Activated CD4-positive, alpha-beta T cell treated with anti-CD3 and anti-CD28 coated beads, Interleukin-2, amount 50 U/mL, for 48 hours (primary cell): ENCODE measurements at places on chromosomes 16 and 17.

DNA sequence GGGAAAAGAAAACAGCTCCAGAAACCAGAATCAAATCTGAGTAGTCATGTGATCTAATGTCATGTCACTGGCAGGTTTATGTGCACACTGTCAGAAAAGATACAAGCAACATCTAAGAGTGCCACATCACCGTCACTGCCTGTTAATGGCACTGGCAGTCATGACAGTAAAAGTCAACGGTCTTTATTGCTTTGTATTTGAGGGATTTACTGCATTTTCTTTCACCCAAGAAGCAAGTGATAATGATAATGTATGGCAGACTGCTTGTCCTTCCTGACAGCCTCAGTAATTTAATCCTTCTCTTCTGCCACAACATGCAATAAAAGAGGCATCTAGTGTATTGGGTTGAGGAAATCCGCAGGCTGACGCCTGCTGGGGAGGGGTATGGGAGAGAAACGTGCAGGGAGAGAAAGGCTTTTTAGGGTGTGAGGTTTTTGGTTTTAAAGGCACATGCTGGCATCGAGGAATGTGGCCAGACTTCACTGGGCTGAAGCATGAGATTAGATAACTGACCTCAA, 92.4 kb downstream of the RPGRIP1L start:
- DNase-seq = no peak

GRCh38 chr17:59409336-59410048, 78.0 kb downstream of the YPEL2 start:
- DNase-seq = no peak

GRCh38 chr17:52170963-52171572, 12.6 kb upstream of the CA10 start:
- no peak for DNase-seq

GRCh38 chr17:58120195-58120822, 27.9 kb upstream of the OR4D1 start:
- peak; percentile 41 for DNase-seq

DNA sequence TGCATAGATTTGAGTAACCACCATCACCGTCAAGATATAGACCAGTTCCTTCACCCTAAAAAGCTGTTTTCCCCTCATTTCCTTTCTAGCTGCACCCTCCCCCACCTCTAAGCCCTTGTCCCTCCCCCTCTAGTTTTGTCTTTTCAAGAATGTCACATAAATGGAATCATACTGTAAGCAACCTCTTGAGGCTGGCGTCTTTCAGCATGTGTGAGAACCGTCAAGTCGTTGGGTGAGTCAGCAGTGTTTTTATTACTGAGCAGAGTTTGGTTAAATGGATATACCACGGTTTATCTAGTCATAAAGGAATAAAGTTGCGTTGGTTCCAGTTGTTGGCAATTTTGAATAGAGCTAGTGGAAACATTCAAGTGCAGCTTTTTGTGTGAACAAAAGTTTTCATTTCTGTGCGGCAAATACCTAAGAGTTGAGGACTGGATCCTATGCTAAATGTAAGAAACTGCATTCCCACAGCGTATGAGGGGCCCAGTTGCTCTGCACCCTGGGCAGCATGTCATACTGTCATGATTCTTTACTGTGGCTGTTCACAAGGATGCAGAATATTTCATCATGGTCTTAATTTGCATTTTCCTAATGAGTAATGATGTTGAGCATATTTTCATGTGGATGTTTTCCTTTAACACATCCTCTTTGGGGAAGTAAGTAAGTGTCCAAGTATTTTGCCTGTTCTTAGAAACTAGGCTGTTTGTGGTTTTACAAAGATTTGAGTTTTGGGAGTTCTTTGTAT, 264.3 kb downstream of the CPPED1 start:
- peak; percentile 60 for DNase-seq

GRCh38 chr16:31893824-31894223, 20.2 kb downstream of the ZNF267 start:
- no peak for DNase-seq

GRCh38 chr16:12217341-12217740, 240.8 kb downstream of the SNX29 start:
- DNase-seq = no peak

DNA sequence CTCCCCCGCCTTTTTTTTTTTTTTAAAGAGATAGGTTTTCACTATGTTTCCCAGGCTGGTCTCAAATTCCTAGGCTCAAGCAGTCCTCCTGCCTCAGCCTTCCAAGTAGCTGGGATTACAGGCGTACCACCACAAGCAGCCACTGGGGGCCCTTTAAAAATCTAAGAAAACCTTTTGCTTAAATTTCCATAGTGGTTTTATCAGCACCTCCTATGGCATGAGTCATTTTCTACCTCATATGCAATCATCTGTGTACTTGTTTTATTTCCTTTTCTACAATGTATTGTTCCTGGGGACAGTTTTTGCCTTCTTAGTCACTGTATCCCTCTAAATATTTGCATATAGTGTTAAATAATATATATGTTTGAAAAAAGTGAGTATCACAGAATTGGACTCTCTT, 29.2 kb downstream of the GNA13 start:
- peak; percentile 46 for DNase-seq

DNA sequence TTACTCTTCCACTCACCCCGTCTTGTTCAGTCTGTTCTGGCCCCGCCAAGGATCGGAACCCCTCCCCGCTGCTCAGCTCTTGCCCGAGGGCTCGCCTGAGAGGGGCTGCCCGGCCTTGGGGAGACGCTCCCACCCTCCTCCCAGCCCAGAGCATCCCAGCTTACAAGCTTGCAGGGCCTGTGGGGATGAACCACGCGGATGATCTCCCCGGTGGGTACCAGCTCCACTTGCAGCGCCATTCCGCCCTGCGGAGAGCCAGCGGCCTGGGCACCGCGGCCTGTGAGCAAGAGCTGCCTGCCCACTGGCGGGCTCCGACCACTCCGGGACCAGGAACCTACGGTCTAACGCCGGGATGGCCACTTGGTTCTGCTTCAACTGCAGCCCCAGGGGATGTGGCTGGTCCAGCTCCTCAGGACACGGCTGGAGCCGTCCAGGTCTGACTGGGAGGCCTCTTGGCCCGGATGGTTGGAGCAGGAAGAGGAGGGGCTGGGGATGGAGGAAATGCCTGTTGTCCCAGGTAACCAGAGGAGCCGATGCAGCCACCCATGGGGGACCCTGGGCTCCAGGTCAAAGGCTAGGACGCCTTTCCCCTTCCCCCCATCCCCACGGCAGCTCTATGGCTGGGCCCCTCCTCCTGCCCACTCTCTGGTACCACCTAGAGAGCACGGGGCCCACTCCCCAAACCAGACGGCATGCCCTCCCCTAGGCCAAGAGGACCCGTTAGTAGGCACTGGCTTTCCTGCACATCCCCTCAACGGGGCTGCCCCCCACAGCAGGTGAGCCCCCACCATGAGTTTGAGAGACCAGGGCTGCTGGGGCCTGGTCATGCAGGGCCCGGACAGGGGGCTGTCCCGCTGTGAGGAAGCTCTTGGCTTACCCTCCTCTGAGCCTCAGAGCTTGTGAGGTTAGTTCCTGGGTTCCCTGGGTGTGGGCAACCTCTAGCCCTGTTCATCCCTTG, at the start of gene MYO1C:
TSS of gene MYO1C (minus strand) at position 438 of the 958 bp plus-strand sequence. CDS start at position 239, 199 bp downstream.
- DNase-seq = no peak

DNA sequence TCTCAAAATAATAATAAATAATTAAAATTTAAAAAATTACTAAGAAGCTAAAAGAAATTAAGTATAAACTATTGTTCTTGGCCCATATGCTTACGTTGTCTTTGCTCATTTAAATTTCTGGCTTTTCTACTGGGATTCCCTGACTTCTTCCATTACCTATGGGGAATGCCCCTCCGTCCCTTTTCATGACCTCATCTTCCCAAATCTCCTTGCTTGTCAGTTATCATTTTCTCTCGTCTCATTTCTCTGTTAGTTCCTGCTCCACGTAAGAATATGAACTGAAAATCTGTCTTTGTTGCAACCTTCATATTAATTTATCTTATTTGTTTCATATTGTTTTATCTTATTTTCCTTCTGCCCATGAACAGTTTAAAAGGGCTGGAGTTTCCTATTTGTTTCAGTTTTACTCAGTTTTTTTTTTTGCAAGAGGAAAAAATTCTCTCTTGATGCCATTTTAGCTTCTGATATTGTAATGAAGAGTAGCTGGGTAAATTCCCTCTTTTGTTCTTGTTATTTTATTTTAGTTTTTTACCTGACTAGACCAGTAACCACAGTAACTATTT, 2.5 kb upstream of the DNAJA2 start:
- no peak for DNase-seq

GRCh38 chr16:79195938-79196337, 404.6 kb downstream of the MAF start:
- no peak for DNase-seq

DNA sequence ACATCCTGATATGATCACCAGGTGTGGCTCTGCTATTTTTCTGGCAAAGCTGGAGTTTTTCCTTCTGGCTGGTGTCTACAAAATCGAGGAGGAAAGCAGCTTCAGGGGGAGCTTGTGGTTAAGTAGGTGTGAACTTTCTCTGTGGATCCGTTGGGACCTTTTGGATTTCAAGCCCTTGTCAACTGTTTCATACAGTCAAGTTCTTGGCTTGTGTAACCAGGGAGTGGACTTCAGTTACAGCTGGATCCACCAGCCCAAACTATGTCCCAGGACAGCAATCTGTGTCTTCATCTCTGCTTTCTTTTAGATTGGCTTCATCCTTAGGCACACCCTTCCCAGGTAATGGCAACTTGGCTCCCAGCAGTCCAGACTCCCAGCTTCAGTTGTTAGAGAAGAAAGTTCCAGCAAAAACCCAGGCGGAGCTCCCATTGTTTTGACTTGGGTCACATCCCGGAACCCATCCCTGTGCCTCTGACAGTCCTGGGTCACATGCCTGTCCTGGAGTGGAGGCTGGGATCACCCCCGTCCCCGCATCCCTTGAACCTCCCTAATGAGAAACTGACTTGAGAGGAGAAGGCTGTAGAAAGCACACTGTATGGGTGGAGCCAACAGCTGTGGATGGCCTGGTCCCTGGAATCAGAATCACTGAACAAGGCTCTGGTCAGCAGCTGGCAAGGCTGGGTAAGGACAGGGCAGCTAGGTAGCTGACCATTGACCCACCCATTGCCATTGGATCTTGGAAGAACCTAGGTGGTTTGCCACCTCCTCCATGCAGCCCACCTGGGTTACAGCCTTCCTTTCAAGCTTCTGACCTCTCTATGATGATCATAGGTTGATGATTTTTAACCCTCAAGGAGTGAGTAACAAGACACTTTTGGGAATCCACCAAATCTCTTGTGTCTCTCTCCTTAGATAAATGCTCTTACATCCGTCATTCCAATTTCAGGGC, 18.1 kb downstream of the NKD1 start:
- DNase-seq = no peak

DNA sequence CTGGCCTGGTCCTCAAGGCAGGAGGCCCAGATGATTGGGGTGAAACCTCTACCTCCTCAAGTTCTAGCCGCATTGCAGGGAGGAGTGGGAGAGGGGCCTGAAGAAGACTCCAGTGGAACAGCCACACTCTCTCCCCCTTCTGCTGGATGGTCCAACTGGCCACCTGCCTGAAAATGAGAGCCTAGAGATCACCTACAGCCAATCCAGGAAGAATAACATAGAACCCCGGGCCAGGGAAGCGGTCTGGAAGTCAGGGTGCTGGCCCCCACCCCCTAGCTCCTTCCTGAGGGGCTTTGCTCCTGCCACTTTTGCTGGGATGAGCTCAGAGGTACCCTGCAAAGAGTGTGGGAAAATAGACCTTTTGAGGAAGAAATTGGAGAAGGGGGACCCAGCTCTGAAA, 1.8 kb downstream of the SLC6A2 start:
- no peak for DNase-seq

- no peak for DNase-seq
Measured at GRCh38 chr17:76793775-76794174, 55.9 kb downstream of the MFSD11 start.

DNA sequence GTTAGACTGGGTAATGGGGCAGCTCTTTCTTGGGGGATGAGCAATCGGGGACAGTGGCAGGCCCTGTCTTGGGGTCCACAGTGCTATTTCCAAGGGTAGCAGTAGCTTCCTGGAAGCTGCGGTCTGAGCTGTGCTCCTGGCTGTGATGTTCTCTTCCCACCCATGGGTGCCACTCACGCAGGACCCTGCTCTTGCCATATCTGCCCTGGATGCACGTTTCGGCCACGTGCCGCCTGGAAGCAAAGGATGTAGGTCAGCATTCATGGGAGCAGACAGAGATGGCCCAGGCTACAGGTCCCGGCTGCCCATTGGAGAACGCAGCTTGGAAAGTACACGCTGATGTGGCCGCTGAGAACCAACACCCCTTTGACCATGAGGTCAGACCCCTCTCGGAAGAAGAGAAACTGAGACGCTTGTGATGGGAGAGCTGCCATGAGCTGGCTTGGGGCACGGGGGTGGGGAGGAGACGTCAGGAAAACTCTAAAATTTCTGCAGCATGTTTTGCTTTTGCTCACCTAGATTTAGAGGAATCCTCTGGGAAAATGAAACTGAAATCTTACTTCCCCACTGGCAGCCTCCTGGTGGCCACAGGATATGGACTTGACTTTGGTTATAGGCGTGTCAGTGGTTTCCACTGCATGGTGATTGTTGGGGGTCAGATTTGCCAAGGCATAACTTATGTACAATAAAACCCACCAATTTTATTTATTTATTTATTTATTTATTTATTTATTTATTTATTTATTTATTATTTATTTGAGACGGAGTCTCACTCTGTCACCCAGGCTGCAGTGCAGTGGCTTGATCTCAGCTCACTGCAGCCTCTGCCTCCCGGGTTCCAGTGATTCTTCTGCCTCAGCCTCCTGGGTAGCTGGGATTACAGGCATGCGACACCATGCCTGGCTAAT, 36.2 kb upstream of the IRF8 start:
- no peak for DNase-seq

DNA sequence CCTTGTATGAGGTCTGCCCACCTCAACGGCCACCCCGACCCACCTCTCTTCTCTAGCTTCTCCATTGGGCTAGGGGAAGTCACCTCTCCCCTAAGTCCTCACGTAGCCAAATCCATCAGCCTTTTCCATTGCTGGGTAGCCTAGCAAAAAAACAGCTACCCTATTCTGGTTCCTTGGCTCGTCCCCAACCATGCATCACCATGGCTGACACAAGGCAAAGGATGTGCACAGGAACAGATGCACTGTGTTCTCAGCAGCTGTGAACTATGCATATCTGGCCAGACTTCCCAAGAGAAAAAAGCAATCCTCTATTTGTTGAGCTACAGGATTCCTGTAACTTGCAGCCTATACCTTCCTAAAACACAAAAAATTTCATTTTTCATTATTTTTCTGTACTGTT, 22.0 kb upstream of the FLCN start:
- no peak for DNase-seq

DNA sequence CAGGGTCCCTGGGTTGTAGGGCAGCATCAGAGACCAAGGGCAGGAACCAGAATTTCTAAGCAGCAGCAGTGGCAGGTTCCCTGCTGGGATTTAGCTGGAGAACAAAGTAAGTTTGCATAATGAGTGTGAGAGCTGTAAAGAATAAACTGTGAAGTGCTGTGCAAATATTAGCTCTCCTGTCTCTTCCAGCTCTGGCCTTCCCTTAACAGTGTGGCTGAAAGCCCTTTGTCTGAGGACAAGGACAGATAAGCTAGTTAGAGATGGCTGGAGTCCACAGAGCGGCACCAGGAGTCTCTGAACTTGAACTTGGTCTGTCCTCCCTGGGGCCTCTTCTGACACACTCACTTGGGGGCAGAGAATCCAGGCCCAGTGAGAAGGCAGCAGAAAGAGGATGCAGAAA, 98.2 kb upstream of the WSCD1 start:
- no peak for DNase-seq
